ENCODE measurements at places on chromosomes 4 and X.

DNA sequence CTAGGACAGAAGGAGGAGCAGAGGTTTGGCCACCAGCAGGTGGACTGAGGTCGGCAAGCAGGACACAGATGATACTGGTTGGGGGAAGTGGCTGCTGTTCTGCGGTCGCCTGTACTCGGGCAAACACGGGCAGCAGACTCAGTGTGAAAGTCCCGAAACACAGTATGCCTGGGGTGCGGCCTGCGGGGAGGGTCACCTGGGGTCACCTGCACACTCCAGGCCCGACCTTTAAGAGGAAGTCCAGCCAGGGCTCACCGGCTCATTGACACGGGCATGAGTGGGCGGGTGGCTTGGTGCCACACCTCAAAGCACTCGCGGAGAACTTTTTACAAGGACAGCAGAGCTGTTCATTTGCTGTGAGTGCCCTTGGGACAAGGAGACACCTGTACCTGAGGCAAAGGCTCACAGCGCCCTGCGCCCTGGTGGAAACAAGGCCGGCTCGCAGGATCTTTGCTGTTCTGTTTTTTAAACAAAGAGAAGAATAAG, 71.5 kb upstream of the MXD4 start:
- DNase-seq = no peak

- no peak for DNase-seq
Observed at GRCh38 chr4:146123231-146123630, 52.3 kb upstream of the LSM6 start.

- DNase-seq = no peak
Observed at GRCh38 chr4:153497988-153498967, 32.1 kb downstream of the TMEM131L start.

DNA sequence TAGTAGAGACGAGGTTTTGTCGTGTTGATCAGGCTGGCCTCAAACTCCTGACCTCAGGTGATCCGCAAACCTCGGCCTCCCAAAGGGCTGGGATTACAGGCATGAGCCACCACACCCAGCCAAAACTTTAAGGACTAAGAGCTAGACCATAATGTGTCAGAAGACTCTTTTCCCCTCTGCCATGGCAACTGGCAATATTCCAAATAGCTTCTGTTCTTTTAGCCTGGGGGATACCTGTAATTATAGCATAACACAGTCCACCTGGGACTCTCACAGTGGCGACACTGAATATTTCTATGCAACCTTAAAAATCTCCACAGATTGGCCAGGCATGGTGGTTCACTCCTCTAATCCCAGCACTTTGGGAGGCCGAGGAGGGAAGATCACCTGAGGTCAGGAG, 45.5 kb upstream of the RBM47 start:
- DNase-seq = no peak

GRCh38 chr4:1323280-1323634, 23.8 kb upstream of the UVSSA start:
- no peak for DNase-seq

GRCh38 chr4:182531555-182532162, 288.5 kb downstream of the TENM3 start:
- DNase-seq = no peak

DNA sequence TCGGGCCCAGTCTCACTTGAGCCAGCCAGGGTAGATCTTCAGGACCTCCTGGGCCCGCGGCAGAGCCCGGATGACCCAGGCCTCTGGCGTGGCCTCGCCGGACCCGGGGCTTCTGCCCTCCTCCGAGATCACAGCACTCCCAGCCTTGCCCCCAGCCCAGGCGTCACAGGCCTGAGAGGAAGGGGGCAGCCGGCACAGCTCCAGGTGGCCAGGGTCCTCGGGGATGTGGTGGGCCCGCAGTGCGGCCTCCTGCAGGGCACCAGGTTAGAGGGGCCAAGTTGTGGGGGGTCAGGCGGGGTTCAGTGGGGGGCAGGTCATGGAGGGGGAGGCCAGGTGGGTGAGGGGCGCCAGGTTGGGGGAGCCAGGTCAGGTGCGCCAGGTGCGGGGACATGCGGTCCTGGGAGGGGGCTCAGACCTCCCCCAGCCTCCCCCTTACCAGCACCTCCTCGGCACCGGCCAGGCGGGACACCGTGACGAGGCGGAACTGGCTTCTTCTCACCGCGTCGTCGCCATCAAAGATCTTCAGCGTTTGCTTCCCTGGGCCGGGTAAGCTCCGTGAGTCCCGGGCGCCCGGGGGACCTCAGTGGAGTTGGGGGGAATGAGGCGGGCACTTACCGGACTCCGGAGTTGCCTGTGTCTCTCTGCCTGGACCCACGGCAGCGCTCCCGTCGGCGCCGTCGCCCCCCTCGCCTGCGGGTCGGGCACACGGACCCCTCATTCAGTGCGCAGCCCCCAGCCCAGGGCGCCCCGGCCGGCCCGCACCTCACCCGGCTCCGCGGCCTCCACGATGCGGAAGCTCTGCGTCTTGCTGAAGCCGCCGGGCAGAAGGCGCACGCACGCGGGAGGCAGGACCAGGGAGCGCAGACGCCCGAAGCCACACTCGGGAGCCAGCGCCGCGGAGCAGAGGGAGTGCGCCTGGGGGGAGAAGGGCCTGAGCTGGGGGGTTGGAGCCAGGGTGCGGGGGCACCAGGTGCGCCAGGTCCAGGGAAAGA, 6.0 kb downstream of the DGKQ start:
- DNase-seq = no peak

GRCh38 chr4:155544547-155544946, 122.1 kb upstream of the GUCY1A1 start:
- DNase-seq = no peak

DNA sequence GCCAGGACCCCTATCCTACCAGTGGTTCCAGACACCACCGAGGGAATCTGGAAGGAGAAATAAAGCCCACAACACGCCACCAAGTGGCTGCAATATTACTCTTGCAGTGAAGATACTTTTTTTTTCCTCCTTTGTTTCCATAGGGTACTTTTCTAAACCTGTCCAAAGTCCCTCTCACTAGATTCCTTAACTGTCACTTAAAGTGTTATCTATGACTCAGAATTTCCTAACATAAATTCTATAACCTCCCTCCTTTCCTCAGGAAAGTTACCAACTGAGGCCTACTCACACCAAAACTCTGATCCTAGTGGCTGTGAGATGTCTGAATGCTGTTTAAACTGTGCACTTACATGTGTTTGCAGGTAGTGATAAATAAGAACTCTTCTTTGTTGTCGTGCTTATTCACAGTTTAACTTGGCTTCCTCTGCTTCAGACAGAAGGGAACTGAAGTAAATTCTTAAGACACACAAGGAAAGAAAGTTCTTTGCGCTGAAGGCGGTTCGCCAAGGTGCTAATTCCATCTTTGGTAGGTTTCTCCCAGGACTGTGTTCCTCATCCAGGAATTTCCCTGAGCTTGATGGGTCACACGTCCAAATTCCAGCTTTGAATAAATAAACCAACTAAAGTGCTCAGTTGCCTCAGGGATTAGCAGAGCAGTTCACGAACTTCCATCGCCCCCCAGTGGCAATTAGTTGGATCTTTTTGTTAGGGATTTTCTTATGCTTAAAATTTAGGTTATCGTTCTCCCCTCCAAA, 10.7 kb upstream of the HCCS start:
- no peak for DNase-seq

GRCh38 chr4:126465341-126465740, 1150.6 kb downstream of the FAT4 start:
- DNase-seq = no peak

DNA sequence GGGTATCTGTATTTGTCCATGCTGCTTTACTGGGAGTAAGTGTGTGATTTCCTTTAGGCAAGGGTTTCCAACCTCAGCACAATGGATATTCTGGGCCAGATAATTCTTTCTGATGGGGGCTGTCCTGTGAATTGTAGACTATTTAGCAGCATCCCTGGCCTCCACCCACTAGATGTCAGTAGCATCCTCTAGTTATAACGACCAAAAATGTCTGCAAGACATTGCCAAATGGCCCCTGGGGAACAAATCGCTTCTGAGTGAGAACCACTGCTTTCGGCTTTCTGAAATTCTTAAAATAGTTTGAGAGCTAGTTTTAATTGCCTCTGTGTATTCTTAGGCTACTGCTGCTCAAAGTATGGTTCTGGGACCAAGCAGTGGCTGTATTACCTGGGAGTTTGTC, 81.2 kb upstream of the GPM6B start:
- no peak for DNase-seq
